ENCODE measurements at places on chromosomes 2 and 18.

DNA sequence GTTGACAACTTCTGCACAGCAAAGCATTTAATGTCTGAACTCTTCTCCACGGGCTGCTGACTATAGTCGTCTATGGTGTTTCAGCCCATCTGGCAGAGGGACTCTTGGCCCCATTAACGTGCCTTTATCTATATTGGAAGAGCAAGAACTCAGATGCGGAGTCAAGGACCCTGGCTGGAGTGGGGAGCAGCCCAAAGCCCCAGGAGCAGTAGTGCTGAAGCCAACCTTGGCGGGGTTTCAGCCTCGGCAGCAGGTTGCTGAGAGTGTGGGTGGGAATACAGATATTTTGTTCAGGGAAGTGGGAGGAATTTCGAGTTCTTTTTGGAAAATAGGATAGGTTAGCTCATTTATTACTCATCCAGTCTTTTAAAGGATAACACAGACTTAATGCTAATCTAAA is 34.2 kb downstream of the TMEM17 start:
- no peak for DNase-seq

GRCh38 chr2:231527955-231528635 is 2.1 kb downstream of the NMUR1 start:
- no peak for DNase-seq

DNA sequence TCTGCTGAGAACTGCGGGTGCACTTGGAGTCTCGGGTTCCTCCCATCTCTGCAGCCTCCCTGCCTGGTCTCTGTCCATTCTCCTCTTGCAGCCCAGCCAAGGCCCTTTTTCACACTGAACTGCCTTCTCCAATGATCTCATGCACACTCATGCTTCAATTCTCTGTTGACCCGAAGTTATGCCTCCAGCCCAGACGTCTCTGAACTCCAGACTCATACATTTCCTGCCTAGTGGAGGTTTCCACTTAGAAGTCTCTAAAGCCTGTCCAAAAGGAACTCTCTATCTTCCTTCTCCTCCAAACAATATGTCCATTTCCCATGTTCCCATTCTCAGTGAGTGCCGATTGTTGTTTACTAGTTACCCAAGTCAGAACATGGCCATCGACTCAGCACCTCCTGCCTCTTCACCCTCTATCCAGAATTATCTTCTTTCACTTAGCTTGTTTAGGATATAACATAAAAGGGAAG is 155.2 kb downstream of the IRS1 start:
- peak; percentile 69 for DNase-seq

DNA sequence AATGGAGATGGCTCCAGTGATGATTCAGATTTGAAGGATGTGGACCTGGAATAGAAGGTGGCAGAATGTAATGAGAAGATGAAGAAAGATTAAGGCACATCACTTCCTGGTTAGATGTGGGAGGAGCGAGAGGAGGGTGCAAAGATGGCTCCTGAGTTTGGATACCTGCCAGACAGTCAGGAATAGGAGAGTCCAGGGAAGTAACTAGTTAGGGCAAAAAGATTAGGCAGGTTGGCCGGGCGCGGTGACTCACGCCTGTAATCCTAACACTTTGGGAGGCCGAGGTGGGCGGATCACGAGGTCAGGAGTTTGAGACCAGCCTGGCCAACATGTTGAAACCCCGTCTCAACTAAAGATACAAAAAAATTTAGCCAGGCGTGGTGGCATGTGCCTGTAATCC is 5.6 kb downstream of the C2orf74 start:
- no peak for DNase-seq

DNA sequence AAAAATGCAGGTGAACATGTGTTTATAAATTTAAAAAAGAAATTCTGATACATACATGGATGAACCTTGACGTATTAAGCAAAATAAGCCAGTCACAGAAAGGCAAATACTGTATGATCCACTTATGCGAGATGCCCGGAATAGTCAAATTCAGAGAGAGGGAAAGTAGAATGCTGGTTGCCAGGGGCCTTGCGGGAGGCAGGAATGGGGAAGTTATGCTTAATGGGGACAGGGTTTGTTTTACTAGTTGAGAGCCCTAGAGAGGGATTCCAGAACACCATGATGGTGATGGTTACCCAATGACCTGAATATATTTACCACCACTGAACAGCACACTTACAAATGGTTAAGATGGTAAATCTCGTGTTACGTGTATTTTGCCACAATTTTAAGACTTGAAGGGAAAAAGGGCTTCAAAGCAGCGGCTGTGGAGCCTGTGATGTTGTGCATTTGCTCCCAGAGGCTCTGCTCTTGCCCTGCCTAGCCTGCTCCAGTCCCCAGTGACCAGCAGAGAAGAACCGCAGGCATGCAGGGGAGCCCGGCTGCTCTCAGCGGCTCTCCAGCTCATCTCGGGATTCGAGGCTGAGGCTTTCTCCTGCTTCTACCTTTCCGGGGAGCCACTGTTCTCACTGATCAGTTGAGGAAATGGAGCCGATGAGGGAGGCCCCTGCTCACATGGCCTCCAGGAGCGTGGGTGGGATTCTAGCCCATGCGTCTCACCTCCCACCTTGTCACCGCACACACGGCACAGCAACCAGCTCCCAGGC is 51.7 kb upstream of the TFCP2L1 start:
- no peak for DNase-seq

GRCh38 chr2:9648821-9649220 is 18.0 kb upstream of the YWHAQ start:
- DNase-seq = no peak

DNA sequence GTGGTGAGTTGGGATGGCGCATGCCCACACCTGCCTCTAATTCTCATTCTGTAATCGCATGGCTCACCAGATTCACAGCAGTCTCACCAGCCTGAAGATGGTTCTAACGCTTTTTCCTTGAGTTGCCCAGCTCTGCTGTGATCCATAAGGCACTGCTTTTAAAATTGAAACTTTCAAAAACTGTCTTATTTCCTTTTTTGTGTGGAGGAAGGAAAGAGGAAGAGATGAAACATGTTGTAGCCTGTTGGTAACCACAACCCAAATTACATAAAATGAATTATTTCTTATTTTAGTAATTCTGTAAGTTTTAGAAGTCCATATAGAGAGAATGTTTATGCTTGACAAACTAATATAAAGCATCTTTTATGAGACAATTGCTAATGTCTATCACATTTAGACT is 165.4 kb downstream of the RBM43 start:
- no peak for DNase-seq

- DNase-seq = no peak
These were observed 16.5 kb downstream of the SPATA3 start for GRCh38 chr2:231012463-231012862.

- no peak for DNase-seq
These were observed 17.1 kb upstream of the TMEM237 start for GRCh38 chr2:201660293-201660895.

GRCh38 chr2:235695602-235695895 is 201.7 kb downstream of the AGAP1 start:
- no peak for DNase-seq

DNA sequence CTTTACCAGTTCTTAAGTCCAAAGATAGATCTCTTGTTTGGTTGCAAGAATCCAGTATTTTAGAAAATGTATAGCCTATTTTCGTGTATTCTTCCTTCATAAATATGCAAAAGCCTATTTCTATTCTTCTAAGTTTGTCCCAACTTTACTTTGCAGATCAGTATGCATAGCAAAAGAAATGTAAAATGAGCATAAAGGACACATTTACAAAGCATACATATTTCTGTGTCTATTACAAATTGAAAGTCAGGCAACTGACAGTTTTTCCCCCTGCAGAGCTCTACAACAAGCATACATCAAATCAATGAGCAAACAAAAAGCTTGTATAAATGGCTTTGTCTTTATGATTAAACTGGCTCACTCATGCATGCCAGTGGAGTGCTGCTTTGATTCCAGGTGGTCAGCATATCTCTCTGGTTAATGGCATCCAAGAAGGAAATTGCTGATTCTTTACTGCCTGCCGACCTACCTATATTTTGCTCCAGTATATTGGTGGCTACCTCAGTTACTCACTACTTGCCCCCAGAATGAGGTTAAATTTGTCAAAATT is 10.0 kb upstream of the VPS54 start:
- no peak for DNase-seq

- DNase-seq = peak; percentile 98
These were observed 166.6 kb downstream of the TNS1 start for GRCh38 chr2:217835931-217836891.

DNA sequence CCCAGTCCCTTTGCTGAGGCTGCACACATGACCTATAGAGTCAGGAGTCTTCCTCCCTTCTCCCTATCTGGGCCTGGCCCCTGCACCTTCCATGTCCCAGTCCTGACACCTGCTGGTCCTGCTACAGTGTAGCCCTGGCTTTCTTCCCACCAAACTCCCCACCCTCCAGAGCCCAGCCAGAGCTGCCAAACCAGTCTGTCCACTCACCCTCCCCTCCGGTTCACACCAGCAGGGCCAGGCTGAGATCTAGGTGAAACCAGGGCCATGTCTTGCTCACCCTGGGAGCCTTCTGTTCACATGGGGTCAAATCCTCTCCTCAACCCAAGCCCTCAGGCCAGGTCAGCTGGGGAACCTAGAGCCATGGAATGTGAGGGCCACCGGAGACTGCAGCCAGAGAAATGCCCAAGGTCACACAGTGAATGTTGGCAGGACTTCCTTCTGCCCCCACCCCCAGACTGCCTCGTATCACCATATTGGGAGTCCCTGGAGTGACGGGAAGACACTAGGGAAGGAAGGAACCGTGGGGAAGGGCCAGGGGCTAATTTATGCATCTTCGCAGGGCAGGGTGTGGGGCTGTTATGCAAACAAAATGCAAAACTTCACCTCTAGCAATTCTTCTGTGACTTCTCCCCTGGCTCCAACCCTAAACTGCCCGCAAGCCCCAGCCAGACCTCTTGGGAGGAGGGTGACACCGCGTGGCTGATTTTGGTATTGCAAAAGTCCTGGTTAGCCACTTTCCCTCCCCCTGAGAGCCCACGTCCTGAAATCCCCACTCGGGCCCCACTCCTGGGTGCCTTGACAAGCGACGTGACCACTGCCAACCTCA is 14.6 kb downstream of the TNS1 start:
- DNase-seq = peak; percentile 71

GRCh38 chr2:207525296-207525695 is 4.5 kb upstream of the CREB1 start:
- DNase-seq = no peak

GRCh38 chr2:85438201-85439024 is 19.9 kb downstream of the SH2D6 start:
- DNase-seq = no peak

DNA sequence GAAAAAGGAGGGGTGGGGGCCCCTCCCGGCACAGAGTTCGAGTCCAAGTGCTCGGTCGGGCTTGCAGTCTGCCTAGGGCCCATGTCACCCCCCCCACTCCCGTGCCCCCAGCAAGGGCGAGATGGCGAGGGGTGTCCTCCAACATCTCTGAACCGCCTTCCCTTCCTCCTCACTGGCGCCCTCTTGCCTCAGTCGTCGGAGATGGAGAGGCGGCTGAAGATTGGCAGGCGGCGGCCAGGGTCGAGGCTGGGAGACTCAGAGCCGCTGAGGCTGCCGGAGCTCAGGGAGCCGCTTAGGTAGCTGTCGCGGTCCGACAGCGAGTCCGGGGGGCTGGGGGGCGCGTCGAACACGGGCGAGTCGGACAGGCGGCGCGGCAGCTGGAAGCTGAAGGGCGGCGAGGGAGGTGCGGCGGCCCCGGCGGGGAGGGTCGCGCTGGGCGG is 2.3 kb downstream of the ZFP36L2 start:
- peak; percentile 84 for DNase-seq

DNA sequence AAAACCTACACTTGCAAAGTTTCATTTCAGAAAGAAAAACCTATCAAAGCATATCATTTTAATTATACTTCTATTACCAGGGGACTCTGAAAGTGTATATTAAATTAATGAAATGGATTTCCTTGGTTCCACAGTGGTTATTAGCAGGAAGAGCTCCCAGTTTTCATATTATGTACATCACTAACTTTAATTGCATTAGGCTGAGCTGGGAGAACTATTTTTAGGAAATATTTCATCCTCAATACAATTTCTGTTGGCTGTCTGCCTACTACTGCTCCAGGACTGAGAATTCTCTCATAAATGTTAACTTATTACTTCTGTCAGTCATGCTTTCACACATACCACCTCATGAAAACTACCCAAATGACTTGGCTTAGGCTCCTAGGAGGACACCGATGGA is 301.4 kb downstream of the CMPK2 start:
- no peak for DNase-seq

DNA sequence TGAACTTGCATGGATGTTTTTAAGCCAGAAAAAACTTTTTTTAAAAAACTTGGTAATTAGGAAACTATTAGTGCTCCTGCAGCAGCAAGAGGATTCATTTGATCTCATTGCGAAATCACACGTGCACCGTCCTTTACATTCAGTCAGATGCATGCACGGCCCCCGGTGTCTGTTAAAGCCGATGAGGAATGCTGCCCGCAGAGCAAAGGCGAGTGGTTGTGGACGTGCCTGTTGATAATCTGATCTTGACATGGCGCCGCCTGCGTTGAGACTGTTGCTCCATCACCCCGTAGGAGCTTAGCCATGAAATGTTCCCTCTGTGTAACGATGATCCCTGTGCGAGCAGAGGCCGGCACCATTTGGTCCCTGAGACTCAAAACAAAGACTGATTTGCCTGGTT is 300.0 kb downstream of the GBX2 start:
- no peak for DNase-seq

DNA sequence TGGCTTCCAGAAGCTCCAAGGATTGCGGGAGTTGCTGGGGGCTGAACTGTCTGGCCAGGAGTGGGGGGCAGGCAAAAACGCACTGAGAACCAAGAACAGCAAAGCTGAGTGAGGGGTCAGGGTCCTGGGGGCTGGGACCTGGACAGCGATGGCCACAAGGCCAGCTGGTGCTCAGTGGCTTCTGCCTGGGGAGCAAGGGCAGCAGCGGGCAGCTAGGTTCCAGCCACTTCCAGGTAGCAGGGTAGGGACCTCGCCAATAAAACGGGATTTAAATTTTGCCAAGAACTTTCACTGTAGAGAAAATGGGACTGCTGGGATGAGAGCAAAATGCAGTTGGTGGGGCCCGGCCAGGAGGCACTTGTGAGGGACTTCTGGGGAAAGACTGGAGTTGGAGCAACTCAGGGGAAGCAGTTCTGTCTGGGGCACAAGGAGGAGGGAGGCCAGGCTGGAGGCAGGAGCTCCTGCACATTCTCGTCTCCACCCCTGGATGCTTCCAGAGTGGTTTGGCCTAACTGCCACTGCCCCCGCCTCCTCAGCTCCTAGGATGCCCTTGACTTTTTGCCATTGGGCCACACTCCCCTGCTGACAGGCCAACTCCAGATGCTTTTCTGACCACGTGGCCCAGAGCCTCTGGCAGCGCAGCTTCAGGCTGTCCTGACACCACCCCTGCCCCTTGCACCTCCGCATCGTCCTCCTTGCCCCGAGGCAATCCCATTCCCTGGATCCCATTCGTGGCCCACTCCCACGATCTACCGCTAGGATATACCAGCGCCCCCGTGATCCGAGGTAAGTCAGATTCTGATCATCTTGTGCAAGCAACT is 5.5 kb upstream of the CCDC74A start:
- DNase-seq = no peak

All from fibroblast of skin of abdomen (primary cell).